ENCODE measurements at places on chromosomes 4 and X.

- no peak for DNase-seq
These were observed 187.1 kb upstream of the ARX start for GRCh38 chrX:25202827-25203226.

DNA sequence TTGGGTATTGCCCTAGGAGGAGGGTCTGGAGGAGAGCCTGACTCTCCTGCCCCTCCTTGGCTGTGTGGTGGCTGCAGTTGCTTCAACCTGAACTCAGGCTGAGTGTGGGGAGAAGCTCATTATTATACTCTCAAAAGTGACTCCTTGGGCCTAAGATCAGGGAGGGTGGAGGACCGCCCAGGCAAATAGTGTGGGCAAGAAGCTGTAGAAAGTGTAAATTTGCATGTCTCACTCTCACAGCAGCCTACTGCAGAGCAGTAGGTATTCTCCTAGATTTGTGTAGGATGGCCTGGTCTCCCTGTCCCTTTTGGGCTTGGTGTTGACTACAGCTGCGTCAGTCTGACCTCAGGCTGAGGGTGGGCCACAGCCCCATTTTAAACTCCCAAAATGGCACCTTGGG is 156.1 kb downstream of the ZNF330 start:
- DNase-seq, result no peak

- peak; percentile 21 for DNase-seq
These were observed 93.0 kb downstream of the TSPAN7 start for GRCh38 chrX:38654302-38654701.

GRCh38 chrX:47560179-47560933 is 649 bp upstream of the ARAF start:
- DNase-seq, result no peak

- DNase-seq, result no peak
These were observed 6.3 kb downstream of the CA5B start for GRCh38 chrX:15744181-15744867.

Measured in NB4 (cell line).